Activated CD4-positive, CD25-positive, alpha-beta regulatory T cell (primary cell): ENCODE measurements at places on chromosomes 6 and 20.

- no peak for DNase-seq
These were observed 293.7 kb upstream of the TCF21 start for GRCh38 chr6:133595111-133595761.

DNA sequence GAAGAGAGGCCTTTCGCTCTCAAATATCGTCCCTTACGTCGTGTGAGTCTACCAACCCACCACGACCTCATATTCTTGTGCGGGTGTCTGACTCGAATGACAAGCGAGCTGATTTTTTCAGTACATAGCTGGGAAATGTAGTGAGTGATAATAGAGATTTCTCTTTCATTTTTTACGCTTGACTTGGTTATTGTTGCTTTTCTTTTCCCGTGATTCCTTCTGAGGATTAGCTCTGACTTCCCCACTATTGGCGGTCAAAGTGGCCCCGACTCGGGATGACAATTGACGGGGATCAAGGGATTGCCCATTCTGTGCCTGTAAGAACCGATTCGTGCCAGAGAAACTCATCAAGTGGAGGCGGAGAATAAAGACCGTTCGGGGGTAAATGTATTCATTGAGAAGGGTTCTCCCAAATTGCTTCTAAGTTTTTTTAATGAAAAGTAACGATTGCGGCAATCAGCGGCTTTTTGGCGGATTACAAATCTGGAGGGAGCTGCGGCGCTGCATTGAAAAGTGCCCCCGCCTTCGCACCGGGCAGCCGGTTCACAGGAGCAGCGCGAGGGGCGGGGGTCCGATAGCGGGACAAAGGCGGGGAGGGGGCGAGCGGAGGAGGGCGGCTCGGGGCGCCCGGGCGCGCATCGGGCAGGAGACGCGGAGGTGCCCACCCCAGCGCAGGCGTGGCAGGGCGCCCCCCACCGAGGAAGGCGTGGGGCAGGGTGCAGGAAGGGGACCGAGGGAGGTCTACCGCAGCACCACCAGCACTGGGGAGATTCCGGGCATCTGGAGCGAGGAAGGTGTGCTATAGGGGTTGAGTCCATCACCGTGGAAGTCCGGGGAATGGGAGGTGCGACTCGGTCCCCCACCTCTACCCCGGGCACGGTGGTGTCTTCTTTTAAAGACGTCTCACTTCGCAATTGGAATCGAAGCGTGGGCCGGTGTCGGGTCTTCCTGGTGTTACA lies 44.5 kb upstream of the OSTM1 start:
- DNase-seq: no peak

DNA sequence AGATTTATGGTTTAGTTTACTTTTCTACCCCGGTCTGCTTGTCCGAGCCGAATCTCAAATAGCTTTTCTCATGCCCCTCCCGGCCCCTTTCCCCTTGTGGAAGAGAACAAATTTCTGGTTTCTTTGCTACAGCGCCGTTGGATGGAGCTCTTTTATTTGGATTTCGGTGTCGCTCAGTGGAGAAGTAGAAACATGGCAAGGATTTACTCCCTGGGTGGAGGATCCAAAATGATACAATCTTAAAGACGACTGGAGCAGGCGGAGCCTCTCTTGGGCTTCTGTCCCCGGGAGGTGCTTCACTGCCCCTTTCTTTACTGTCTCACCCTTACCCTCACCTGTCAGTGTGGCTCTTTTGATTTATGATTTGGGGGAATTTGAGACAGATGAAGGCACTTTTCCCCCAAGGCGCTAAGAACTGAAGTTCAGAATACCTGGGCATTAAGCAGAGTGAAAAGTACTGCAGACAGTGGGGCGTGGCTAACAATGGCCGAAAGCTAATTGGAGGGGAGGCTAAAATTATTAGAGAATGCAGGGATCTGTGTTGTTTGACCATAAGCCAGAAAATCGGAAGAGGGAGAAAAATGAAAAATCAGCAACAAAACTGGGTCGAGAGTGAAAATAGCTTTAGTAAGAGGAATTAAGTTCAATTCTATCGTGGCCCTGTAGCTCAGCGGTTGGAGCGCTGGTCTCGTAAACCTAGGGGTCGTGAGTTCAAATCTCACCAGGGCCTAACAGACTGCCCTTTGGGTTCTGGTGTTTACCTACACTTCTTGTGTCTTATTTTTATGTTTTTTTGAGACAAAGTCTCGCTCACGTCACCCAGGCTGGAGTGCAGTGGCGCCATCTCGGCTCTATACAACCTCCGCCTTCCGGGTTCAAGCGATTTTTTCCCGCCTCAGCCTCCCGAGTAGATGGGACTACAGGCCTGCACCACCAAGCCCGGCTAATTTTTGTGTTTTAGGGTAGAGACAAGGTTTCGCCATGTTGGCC lies 145.1 kb upstream of the ZNF184 start:
- DNase-seq: no peak

DNA sequence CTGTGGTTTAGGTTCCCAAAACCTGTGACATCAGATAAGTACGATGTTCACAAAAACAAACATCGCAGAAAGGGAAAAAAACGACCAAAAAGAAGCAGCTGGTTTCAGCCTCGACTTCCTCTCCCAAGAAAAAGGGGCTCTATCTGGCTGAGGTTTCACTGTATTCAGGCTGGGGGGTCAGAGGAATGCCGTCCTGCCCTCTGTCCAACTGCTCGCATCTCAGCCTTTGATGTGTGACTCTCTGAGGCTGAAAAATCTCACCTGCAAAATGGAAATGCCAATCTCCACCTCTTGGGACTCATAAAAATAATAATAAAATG lies 123.6 kb upstream of the PTPN1 start:
- DNase-seq: no peak

- DNase-seq: no peak
These were observed 16.8 kb downstream of the TRIM26 start for GRCh38 chr6:30196376-30196775.

DNA sequence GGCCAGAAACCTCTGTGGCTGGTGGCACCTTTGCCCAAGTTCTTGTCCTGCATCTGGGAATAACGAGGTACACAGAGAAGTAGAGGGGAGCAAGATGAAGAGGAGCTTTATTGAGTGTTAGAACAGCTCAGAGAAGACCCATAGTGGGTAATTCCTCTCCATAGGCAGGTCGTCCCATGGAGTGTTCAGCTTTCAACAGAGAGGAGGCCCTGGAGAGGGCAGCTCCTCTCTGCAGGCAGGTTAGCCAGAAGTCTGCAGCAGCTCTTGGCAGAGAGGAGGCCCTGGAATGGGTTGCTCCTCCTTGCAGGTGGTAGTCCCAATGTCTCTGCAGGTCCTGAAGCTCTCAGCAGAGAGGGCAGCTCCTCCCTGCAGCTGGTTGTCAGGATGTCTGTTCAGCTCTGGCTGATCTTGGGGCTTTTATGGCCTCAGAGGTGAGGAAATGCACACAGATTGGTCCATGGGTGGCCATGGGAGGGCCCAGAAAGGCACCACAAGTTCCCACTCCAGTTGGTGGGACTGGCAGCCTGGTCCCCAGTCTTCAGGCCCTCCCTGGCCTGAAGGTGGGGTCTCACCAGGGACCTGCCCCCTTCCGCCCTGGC lies 89.0 kb downstream of the IPCEF1 start:
- no peak for DNase-seq

DNA sequence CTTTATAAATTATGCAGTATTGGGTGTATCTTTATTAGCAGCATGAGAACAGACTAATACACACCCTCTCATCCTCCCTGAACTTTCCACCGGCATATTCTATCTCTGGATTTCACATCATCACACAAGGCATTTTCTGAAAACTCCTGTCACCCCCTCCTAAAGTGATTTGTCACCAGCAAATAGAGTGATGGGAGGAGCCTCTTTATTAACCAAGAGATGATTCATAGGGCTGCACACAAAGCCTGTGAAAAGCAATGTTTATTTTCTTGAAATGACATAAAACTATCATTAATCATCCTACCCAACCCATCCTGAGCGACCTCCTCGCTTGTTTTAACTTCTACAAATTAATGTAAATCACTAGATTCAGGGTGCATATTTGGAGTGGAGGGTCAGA lies 394.7 kb upstream of the SULF2 start:
- DNase-seq: no peak

- no peak for DNase-seq
These were observed at the start of gene RBM24 for GRCh38 chr6:17281100-17281496. Gene RBM24, plus strand, starts transcription at chr6:17281361. Its CDS starts 221 bp downstream, at chr6:17281582.

DNA sequence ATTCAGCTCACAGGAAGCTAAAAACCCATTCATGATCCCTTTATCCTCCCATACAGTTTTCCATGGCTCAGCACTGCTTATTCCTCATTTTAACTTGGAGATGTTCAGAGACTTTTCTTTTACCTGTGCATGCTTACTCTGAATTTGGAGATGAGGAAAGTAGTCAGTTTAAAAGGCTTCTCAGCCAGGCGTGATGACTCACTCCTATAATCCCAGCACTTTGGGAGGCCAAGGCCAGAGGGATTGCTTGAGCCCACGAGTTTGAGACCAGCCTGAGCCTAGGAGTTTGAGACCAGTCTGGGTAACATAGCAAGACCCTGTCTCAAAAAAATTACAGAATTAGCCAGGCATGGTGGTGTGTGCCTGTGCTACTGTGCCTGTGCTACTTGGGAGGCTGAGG lies 30.3 kb upstream of the TMEM217 start:
- DNase-seq: no peak

GRCh38 chr6:73610444-73611275 lies 43.1 kb downstream of the SLC17A5 start:
- DNase-seq: no peak

GRCh38 chr6:161226009-161226964 lies 47.6 kb downstream of the AGPAT4 start:
- DNase-seq: no peak

- DNase-seq: no peak
These were observed 236.2 kb downstream of the SLC24A3 start for GRCh38 chr20:19448632-19449031.

DNA sequence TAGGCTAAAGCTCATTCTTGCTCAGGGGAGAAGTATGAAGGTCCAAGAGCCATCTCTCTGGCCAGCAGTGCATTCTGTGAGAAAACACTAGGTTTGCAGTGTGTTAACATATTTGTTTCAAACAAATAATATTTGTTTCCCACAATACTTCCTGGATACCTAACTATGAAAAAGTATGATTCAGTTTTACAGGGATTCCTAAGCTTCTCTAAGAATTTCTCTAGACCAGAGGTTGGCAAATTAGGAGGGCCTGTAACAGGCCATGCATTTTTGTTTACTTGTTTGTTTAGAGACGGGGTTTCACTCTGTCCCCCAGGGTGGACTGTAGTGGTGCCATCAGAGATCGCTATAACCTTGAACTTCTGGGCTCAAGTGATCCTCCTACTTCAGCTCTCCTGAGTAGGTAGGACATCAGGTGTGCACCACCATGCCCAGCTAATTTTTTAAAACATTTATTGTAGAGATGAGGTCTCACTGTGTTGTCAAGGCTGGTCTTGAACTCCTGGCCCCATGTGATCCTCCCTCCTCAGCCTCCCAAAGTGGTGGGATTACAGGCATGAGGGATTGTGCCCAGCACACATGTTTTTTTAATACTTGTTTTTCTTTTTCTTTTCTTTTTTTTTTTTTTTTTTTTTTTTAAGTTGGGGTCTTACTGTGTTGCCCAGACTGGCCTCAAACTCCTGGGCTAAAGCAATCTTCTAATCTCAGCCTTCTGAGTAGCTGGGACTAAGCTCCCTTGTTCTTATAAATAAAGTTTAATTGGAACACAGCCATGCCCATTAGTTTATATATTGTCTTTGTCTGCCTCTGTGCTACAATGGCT lies 71.7 kb downstream of the ADGRG6 start:
- DNase-seq: no peak

- DNase-seq: no peak
These were observed 154.6 kb downstream of the SASH1 start for GRCh38 chr6:148497257-148497656.

DNA sequence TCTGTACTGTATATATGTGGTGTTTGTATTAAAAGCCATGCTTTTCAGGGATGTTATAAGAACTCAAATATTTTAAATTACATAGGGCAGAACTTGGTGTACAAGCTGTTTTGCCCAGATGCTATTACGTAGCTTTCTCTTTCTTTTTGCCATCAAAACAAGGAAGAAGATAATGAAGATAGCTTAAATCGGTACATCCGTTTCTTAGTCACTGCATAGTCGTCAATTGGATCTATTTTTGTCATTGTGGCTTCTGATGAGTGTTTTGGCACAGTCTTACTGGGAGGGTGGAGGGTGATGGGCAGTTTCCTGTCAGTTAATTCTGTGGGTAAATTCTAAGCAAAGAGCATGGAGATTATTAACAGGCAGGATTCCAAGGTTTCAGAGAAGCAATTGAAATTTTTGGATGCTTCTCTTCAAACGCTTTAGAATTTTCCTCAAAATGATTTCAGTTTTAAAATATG lies 649.1 kb upstream of the GJE1 start:
- DNase-seq: no peak

GRCh38 chr6:96760153-96760687 lies 77.1 kb downstream of the GPR63 start:
- no peak for DNase-seq

- no peak for DNase-seq
These were observed 39.0 kb upstream of the ARMC2 start for GRCh38 chr6:108809211-108809610.

- DNase-seq: no peak
These were observed 56.7 kb downstream of the VEGFA start for GRCh38 chr6:43826730-43827129.

DNA sequence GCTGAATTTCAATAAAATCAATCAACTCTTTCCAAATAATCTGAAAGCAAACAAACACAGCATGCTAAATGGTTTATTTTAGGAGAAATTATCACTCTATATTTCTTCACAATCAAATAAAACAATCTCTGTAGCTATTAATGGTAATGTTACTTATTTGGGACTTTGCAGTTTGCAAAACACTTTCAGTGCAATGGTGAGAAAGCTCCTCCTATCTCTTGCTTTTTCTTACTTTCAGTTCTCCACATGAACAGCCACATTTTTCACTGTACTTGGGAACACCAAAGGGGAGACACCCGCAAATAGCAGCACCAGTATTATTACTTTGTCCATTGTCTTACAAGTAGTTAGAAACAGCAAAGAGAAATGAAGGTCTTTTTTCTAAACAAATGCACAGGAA lies 92.4 kb downstream of the DST start:
- DNase-seq: no peak

- no peak for DNase-seq
These were observed 150.2 kb upstream of the SNX9 start for GRCh38 chr6:157672726-157673412.

- DNase-seq: no peak
These were observed 91.2 kb downstream of the ISM1 start for GRCh38 chr20:13312300-13312699.

- no peak for DNase-seq
These were observed 40.2 kb upstream of the MAP3K4 start for GRCh38 chr6:160951187-160952030.

- no peak for DNase-seq
These were observed 34.3 kb downstream of the FYN start for GRCh38 chr6:111838749-111839484.

- DNase-seq: no peak
These were observed 206.3 kb downstream of the COL19A1 start for GRCh38 chr6:70072540-70073179.

GRCh38 chr6:26086211-26086610 lies 1.0 kb upstream of the HFE start:
- DNase-seq: no peak

GRCh38 chr20:41482647-41483552 lies 116.3 kb upstream of the EMILIN3 start:
- no peak for DNase-seq

- no peak for DNase-seq
These were observed 47.9 kb downstream of the BLTP3A start for GRCh38 chr6:34839666-34840352.

- no peak for DNase-seq
These were observed 6.4 kb downstream of the SERAC1 start for GRCh38 chr6:158161566-158162254.
